ENCODE measurements at places on chromosomes 16 and 17.

DNA sequence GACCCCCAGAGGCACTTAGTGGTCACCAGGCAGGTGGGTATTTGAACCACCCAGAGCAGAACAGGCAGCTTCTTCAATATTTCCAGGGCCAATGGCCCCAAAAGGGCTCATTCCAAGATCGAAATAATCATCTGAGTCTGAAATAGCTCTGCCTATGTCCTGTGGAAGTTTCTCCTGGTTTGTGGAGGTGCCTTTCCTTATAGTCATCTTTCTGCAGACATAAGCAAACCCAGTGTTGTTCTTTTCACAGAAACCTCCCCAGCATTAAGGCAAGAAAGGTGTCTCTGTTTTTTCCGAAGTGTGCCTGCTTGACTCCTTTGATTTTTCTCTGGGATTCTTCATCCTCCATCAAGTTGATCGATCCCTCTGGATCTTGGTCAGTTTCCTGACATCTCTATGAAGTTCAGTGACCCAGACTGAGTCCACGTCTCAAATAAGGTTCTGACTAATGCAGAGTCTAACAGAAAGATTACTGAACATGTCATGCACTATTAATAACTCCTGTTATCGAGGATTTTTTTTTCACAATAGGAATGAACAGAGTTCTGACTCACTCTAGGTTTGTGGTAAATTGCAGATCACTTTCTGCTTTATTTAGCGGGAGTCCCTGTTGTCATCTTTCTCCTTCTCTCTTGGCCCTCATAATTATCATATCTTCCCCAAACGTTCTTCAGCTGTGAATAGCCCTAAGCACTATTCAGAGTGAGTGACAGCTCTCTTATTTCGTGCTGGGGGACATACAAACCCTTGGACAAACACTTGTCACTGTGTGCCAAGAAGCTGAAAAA, 1.5 kb downstream of the LRRC3C start:
- DNase-seq: no peak

DNA sequence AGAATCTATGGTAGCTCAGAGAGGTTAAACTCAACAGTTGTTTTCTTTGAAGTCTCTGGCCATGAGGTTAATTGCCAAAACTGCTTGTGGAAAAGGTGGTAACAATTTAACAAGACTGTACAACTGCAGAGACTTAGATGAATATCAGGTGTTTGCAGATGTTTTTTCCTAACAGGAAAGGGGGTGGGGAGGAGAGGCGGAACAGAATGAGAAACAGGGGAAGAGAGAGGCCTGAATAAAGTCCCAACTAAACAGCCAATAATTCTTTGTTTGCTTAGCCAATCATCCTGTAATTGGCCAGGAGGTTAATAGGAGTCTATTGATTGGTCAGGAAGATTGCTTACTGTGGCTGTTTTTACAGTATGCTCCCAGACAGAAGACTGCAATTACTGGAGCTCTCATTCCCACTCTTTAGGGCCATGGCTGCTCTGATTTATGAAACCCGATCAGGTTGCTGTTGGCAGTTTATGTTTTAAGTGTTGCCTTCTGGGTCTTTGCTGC, 249.7 kb upstream of the TBX2 start:
- DNase-seq: no peak

- no peak for DNase-seq
These were observed 215.6 kb upstream of the CDH5 start for GRCh38 chr16:66150698-66151482.

GRCh38 chr17:15397620-15398019, 56.2 kb upstream of the TEKT3 start:
- DNase-seq: no peak

- peak; percentile 65 for DNase-seq
These were observed 190.3 kb downstream of the CPPED1 start for GRCh38 chr16:12613131-12613991.

DNA sequence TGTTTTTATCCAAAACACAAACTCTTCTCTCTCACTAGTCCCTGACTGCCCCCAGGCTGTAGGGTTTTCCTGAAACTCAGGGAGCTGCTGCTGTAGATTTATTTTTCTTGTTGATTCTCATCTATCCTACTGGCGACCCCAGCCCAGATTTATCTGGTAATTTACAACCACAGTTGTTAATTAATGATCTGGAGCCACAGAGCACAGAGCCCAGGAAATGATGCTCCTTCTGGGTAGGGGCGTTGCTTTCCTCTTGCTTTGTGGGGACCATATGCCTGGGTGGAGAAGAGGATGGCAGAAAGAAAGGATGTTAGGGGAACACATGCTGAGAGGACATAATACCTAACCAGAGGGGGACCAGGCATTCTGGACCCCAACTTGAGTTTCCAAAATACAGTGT, 7.4 kb upstream of the ETV4 start:
- no peak for DNase-seq

GRCh38 chr16:7605812-7606211, 273.2 kb downstream of the RBFOX1 start:
- DNase-seq: no peak

- no peak for DNase-seq
These were observed 3.6 kb downstream of the CDT1 start for GRCh38 chr16:88807142-88807625.

DNA sequence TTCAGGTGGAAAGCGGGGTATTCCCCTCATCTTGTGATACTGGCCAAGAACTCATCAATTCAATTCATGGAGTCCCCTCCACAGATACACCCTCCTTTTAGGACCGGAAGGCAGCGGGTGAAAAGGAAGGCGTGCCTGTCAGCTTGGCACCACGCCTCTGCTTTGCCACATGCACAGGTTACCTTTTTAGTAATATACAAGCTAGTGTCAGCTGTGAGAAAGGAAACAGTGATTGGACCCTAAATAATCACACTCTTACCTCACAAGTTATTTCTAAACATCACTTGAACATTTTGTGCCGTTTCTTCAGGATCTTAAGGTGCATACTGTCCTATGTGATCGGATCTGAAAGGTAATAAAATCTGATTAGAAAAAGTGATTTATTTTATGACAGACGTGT, 15.7 kb downstream of the ZDHHC7 start:
- DNase-seq: no peak

DNA sequence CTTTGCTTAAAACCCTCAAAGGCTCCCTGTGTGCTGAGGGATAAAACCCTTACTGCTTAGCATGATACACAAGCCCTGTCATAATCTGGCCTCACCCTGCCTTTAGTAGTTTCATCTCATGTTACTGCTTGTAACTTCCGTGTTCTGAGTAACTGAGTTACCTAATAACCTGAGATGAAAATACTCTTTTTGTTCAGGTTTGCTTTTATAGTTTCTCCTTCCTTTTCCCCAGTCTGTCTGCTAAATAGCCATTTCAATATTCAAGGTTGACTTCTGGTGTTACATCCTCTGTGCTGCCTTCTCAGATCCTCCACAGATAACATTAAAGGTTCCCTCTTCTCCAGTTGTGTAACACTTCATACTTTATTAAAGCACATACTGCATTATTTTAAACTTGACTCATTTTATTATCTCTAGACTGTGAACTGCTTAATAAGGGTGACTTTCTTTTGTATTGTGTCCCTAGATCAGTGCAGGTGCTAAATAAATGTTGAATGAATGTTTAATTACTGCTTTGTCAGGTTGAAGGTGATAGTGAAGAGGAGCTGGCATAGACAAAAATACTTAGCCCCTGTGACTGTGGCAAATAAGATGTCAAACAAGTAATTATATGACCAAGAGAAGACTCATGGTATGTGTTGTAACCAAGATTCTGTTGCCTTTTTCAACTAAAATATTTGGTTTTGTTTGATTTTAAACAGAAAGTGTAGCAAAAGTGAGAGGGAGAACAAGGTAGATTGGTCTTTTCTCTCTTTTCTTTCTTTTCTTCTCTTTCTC, 47.8 kb downstream of the NFAT5 start:
- no peak for DNase-seq

DNA sequence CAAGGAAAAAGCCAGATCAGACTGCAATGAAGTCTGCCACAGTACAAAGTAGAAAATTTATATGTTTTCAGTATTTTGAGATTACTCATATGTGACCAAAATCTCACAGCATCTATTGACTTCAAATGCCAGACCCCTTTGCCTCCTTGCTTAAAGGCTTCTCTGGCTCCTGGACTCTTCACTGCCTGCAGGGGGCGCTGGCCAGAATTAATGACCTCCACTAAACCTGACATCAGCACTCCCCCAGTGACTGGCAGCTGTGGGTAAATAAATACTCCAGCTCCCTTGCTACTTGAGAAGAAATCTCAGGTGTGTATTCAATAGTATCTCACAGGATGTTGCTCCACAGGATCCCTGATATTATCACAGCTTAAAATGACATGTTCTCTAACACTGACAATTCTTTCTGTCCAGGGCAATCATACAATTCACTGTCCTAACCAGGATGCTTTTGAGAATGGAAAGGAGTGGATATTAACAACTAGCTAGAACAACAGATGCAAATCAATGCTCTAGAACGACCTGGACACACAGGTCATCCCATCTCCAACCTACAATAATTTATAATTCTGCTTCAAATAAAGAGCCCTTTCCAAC, 4.0 kb downstream of the BECN1 start:
- DNase-seq: peak; percentile 31
